ENCODE measurements at places on chromosomes 2 and 18.

GRCh38 chr2:171893196-171893823 lies 734 bp downstream of the SLC25A12 start:
- DNase-seq = no peak

DNA sequence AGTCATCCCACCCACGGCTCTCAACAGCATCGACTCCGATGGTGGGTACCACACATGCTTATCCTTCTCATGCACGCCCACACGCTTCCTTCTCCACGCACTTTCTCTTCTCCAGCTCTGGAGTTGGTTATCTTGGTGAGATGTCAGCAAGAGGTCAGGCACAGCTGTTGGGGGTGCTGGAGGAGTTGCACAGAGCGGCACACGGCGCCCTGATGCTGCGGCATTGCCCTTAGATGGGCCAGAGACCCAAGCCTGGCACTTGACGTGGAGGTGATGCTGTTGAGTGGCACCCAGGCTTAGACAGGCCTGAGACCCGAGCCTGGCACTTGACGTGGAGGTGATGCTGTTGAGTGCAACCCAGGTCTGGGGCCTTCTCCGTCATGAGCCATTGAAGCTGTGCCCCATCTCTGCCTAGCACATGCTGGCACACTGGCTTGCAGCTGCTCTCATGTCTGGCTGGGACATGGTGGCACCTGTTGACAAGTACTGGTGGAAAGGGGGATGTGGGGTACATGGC lies 83.2 kb downstream of the DGKD start:
- DNase-seq = no peak

DNA sequence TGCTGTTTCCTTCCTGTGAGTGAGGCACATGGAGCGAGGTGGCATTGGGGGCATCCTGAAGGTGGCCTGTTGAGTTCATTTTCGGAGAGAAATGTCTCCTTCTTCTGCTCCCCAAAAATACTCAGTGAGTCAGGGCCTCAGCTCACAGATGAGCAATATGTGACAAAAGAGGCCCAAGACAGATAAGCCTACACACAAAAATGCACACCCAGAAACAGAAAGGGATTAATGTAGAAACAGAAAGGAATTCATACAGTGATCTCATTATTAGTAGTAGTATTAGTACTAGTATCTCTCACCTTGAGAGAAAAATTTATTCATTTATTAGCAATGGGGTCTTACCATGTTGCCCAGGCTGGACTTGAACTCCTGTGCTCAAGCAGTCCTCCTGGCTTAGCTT lies 5.1 kb downstream of the GPR75 start:
- no peak for DNase-seq

- DNase-seq = no peak
Measured at GRCh38 chr2:214946949-214947348, 137.5 kb upstream of the BARD1 start.

DNA sequence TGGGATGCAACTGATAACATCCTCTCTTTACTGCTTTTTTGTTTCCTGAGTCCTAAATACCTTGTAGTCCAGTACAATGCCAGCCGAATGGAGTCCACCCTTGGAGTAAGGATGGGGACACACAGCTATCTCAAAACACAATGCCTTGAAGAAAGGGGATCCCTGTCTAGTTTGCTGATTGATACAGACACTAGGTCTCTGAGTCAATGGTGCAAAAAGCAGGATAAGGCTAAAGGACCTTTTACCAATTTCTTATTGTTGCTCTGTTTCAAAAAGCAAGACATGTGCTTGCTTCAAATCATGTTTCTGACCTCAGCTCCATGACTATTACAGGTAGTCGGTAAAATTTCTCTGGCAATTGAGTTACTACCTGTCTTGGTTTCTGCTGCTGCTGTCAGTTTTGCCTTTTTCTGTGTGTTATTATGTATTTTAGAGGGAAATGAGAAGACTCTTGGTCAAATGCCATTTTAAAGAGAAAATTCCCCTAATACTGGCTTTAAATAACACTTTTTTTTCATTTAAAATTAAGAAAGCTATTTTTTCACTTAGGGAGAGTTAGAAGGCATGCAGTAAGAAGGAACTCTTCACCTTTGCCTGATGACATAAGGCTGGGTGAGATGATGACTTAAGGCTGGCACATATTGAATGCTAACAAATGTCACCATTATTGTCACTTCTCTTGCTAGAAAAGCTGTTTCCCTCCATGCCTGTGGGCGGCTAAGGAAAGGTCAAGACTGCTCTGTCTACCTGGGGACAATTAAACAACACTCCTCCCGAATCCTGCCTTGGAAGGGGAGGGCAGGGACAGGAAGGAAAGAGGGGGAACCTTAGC lies 4.9 kb upstream of the FIGLA start:
- no peak for DNase-seq

GRCh38 chr2:219308142-219309101 lies 779 bp downstream of the PTPRN start:
- DNase-seq = peak; percentile 62

GRCh38 chr2:7119132-7119835 lies 202.1 kb downstream of the RNF144A start:
- DNase-seq = no peak

GRCh38 chr2:209451209-209451834 lies 27.5 kb downstream of the MAP2 start:
- DNase-seq = no peak

- no peak for DNase-seq
Measured at GRCh38 chr2:85853499-85854165, 35.2 kb downstream of the ST3GAL5 start.

GRCh38 chr2:156896294-156896693 lies 361.2 kb upstream of the GALNT5 start:
- DNase-seq = no peak

- no peak for DNase-seq
Measured at GRCh38 chr2:66170744-66171330, 264.1 kb upstream of the MEIS1 start.

DNA sequence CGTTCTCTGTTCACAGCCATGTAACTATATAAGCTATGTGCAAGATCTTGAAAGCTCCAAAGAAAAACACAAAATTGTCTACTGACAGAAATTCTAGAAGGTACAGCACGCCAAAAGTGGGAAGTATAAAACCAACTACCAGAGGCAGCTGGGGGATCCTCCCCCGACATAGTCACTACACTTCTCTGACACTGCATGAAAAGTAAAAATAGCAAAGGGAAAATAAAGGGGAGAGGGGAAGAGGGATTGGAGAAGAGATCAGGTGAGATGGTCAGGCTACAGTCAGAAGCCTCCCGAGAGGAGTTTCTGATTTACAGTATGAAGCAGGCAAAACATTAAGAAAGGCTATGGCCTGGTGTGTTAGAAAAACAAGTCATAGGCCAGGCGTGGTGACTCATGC lies 39.8 kb upstream of the PCBP1 start:
- no peak for DNase-seq

DNA sequence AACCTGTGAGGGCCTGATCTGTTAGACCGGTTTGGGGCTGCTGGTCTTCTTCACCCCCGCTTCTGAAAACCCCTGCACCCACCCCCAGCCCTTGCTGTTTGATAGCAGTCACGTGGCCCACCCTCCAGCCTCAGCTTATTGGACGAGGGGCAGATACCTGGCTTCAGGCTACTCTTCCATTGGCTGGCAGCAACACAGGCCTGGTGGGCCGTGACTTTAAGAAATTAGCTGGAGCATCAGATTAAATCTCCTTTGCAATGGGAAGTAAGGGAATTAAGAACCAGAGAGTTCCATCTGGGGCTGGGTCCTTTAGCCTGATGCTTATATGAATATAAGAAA lies 107.3 kb downstream of the KLHL29 start:
- no peak for DNase-seq

GRCh38 chr2:60385648-60386047 lies 167.8 kb downstream of the BCL11A start:
- peak; percentile 45 for DNase-seq
